AG10803 (cell line): ENCODE measurements at places on chromosomes 3 and 15.
A peak's percentile ranks its signal among the peaks of the same experiment; 100 is the strongest.

DNA sequence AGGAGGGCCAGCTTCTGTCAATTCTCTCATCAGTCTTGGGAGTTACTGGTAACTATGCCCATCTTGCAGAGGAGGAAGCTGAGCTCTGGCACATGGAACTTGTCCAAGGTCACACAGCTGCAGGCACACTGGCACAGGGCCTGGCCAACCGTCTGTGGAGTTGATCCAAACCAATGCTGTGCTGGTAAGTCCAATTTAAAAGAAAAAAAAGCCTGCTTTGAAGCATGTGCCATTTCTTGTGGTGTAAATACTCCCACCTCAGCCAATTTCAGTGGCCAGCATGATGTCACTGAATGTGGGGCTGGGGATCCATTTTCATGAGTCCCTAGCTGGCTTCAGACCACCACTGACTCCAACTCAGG lies 83.4 kb downstream of the CHSY1 start:
- peak; percentile 42 for DNase-seq

- DNase-seq = no peak
Observed at GRCh38 chr15:96184297-96184696, 146.2 kb upstream of the NR2F2 start.

DNA sequence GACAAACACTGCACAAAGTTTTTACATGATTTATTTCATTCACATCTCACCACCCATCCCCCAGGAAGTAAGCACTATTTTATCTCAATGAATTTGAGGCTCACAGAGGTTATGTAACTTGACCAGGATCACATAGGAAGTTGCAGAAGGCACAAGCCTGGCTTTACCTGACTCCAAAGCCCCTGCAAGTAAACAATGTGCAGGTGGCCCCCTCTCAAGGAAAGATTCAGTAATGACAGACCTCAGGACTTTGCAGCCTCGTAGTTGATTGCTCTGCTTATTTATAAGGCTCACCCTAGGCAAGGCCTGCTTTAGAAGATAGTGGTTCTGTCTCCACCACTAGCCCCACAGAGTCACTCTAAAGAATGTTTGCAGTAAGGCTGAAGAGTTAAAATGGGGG lies 79.8 kb upstream of the MDFIC2 start:
- DNase-seq = no peak

DNA sequence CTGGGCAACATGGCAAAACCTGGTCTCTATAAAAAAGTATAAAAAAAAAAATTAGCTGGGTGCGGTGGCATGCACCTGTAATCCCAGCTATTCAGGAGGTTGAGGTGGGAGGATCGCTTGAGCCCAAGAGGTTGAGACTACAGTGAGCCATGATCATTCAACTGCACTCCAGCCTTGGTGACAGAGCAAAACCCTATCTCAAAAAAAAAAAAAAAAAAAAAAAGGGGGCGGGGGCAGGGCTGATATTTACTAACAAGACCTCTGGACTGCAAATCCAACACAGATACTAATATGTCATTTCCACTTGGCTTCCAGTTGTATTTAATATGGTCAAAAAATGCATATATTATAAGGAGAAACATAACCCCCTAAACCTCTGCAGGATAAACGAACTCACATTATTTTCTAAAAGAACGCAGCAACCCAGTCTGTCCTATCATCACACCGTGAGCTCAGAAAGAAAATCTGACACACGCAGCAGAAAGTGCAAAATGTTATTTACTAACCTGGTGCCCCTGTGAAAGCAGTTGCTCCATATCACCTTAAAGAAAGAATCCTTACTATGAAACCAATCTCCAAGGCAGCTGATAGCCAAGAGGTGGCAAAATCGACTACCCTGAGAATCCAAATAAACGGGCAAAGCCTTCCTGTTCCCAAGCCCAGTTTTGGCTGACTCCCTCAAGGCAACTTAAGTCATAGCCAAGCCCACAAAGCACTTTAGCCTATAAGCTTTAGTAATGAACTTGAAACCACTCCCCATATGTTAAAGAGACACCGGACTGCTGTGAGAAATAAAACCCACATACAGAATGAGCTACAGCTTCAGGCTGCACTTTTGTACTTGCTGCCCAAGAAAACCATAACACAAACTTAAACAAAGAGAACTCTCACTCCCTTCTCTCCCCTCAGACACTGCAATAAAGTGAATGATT lies 39.3 kb downstream of the PLD1 start:
- DNase-seq = peak; percentile 68

- no peak for DNase-seq
Observed at GRCh38 chr3:125002414-125003368, 53.1 kb downstream of the HEG1 start.

GRCh38 chr3:152232001-152232400 lies 36.7 kb upstream of the MBNL1 start:
- DNase-seq = no peak

DNA sequence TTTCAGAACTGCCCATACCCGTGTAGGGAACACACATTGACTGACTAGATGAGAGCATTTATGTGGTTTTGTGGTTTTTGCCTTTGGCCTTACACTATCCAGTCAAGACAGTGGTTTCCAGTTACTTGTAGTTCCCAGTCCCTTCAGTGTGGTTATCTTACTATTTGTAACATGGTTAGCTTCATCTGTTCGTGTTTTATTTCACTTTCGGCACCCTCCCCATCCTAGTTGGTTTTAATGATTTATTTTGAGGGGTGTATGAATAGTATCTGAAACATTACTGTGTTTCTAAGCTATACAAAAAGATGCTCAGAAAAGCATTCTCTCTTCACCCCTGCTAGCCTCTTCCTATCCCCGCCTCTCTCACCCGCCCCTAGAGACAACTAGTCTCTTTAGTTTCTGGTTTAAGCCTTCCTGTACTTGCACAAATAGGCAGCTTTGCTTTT lies 14.1 kb downstream of the LYSMD4 start:
- peak; percentile 82 for DNase-seq

GRCh38 chr15:32688151-32688639 lies 29.6 kb upstream of the GREM1 start:
- peak; percentile 56 for DNase-seq

- DNase-seq = peak; percentile 71
Observed at GRCh38 chr3:63349583-63350573, 71.8 kb downstream of the SYNPR start.

GRCh38 chr3:9768141-9768775 lies 1.5 kb downstream of the CAMK1 start:
- DNase-seq = no peak

- no peak for DNase-seq
Observed at GRCh38 chr3:78481050-78481449, 1286.7 kb downstream of the ROBO1 start.

GRCh38 chr15:53549697-53550305 lies 209.7 kb downstream of the WDR72 start:
- DNase-seq = no peak

DNA sequence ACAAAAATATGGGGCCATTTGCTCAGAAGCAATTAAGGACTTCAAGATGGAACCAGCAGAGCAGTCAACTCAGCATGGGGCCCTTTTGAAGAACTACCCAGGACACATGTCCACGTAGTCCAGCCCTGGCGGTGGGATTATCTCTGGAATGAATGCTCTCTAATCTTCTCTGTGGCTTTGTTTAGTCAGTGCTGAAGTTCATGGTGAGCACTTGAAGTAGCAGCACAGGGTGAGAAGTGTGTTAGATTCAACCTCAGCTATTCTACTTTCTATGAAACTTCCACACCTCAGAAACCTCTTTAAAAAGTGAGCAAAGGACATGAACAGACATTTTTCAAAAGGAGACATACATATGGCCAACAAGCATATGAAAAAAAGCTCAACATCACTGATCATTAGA lies 74.4 kb downstream of the THRB start:
- no peak for DNase-seq

- peak; percentile 32 for DNase-seq
Observed at GRCh38 chr3:8730656-8731055, 2.9 kb upstream of the CAV3 start.

GRCh38 chr15:34789326-34789725 lies 6.0 kb downstream of the ACTC1 start:
- no peak for DNase-seq

GRCh38 chr15:68658641-68659358 lies 80.0 kb downstream of the CORO2B start:
- no peak for DNase-seq

DNA sequence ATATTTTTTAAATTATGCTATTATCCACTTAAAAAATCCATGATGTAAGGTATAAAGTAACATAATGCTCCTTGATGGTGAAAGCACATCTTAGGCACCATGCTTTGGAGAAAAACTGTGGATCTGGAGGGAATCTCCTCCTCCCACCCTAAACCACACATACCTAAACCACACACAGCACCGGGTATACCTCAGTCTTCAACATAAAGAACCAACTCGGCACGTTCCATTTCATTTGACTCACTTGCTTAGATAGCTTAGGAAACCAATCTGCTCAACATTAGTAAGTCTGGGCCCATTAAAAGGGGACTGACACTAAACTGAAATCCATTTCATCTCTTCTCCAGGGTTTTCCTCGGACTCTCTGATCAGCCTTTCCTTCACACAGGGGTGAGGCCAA lies 945.7 kb upstream of the CFAP20DC start:
- DNase-seq = no peak

- peak; percentile 87 for DNase-seq
Observed at GRCh38 chr15:73991260-73991659, 835 bp downstream of the STOML1 start.

DNA sequence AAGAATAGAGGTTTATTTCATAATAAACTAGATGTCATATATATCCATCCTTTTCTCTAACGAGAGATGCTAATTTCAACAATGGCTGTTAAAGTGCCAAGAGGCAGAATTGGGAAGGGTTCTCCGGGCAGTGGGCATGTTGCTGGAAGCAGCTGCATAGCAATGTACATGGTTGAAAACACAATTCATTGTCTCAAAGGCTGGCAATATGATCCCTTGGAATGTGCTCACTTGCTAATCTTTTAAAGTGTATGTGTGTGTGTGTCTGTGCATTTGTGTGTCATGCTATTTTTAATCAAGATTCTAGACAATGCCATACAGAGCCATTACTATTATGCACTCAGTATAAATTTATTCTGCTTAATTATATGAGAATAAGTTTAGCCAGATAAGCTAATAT lies 1020.3 kb downstream of the NAALADL2 start:
- DNase-seq = no peak

GRCh38 chr3:11297126-11297525 lies 24.9 kb downstream of the ATG7 start:
- no peak for DNase-seq

DNA sequence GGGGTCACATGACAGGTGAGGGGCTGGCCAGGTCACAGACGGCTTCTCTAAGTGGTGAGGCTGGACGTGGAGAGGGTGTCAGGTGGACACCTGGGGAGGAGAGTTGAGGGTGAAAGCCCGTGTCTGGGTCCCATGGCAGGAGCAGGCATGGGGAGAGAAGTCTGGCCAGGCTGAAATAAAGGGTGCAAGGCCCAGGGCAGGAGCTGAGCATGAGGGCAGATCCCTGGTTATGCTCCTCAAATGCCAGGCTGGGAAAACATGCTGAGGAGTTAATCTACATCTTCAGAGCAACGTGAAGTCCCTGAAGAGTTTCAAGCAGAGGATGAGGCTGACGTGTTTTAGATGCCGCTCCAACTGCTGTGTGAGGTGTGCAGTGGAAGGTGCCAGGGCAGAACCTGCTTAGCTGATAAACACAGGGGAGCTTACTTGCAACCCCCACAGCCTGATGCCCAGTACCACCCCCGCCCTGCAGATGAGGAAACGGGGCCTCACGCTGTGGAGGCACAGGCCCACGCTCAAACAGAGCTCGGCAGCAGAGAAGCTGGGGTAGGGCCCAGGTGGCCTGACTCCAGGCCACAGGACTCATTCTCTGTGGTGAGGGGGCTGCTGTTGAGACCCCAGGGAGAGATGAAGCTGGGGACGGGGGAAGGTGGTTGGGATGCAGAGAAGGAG lies 40.5 kb downstream of the HCN4 start:
- no peak for DNase-seq

GRCh38 chr15:41994772-41995475 lies 22.6 kb upstream of the EHD4 start:
- no peak for DNase-seq

DNA sequence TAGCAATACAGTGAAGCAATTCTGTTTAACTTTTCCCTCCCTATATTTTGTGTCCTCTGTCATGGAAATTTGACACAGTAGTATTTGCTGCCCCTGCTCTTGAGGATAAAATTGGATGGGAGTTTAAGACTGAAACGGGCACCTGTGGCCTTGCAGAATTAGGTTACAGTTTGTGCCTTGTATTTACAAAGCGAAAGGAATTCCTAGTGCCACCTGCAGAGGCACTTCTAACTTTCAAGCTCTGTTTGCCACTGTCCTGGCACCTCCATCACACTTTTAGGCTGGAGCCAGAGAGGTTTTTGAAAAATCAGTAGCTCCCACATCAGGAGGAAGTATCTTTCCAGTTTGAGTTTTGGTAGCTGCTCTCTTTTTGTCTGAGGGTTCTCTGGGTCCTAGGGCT lies 39.5 kb downstream of the CD86 start:
- DNase-seq = no peak
